ENCODE measurements at places on chromosomes 16 and 17. TPM values are rescaled to one million over a fixed set of nuclear protein-coding genes. Genes with fewer than 3 reads are reported as not detected.

SPATA22 gene
- not detected for total RNA-seq

PPM1E gene
- 0.07 TPM for total RNA-seq

TK2 gene
- 2.7 TPM for total RNA-seq

PRR15L gene
- not detected for total RNA-seq

DNA sequence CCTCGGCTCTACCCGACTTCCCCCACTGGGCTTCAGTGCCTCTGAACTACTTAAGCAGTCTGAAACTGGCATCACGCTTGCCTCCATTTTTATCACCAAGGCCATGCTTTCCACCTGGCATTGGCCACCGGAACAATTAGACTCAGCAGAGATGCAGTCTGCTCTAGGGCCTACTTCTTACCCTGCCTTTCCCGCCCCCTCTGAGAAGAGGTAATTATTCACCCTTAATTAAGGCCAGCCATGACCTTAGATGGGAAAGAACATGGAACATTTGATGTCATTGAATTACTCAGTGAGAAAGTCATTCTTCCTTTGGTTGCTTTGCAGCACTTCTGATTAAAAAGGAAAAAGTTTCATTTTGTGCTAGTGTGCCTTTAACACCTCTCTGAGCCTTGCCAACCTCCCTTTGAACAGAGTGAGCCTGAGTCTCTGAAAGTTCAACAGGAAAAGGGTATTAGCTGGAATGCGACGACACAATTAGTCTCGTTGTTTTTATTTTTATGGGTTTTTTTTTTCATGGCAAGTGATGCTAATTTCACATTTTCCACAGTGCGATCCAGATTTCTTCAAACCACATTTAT, 60.9 kb upstream of the TNRC6A start:
- DNase-seq = peak; percentile 78

DNA sequence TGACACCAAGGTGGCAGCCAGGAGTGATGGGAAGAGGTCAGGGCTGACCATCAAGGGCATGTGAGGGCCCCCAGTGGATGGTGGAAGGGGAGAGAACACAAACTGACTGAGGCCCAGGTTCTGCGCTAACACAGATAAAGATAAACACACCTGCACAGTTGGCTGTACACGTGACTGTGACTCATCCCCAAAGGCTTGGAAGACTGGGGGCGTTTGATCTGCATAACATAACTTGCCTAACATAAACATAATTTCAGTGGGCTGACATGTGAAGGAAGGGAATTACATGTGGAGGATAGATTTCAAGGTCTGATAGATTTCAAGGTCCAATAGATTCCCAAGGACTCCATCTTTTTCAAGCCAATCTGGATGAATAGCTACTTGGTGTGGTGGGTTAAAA, 100.9 kb upstream of the TNRC6C start:
- DNase-seq = no peak

DNA sequence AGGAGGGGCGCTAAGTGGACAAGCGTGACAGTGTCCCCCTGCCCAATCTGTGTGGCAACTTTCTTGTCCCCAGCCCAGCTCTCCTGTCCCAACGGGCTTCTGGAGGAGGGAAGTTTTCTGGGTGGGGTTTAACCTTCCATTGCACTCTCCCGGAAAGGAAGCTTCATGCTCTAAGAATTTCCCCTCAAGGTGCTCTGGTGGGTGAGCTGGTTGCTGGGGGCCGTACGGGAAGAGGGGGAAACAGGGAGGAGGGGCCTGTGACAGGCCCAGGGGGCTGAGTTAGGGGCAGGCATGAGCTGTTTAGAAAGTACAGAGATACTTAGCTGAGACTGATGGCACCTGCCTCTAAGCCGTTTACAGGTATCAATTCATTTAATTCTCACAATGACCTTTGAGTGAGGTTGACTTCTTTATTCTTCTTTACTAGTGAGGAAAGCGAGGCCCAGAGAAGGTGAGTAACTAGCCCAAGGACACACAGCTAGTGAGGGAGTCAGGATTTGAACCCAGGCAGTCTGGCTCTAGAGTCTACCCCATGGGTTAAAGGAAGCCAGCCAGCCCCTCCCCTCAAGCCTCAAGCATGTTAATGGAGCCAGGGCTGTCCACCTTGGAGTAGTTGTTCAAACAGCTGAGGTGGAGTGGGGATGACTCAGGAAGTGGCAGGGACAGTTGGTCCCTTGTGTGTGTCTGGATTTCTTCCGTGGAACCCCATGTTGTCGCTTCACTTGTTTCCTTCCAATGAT, 18.9 kb downstream of the ADGRG1 start:
- no peak for DNase-seq

GRCh38 chr16:58820411-58820810, 86.3 kb upstream of the GOT2 start:
- DNase-seq = no peak

DNA sequence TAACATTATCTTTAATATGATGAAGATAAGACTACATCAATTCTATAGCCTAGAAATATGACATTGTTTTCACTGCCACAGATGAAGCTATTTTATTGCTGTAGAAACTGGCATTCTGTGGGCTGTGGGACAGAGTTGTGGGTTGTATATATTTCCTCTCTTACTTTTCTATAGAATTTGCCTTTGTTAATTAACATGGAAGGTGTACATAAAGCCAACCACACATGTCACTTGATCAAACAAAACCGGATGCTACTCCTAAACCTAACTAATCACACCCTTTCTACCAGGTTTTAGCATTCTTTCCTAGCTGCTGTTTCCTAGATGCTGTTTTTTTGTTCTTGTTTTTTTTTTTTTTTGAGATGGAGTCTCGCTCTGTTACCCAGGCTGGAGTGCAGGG, 81.2 kb upstream of the ATP2A3 start:
- DNase-seq = no peak

DNA sequence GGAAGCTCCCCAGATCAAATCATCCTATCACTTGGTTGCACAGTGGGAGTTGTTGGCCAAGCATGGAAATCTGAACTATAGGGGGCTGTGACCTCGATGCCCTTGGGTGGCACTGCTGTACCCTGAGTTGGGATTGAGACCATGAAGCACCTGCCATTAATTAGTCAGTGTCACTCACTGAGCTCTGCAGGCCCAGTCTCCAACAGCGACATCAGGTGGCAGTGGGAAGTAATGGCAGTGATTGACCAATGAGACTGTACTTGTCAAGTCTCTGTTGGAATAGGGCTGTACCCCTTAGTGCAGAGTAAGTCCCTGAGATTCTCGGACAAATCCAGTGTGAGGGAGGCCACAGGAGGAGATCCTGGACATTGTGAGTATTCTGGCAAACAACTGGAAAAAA, 118.0 kb upstream of the RPL38 start:
- peak; percentile 14 for DNase-seq

DNA sequence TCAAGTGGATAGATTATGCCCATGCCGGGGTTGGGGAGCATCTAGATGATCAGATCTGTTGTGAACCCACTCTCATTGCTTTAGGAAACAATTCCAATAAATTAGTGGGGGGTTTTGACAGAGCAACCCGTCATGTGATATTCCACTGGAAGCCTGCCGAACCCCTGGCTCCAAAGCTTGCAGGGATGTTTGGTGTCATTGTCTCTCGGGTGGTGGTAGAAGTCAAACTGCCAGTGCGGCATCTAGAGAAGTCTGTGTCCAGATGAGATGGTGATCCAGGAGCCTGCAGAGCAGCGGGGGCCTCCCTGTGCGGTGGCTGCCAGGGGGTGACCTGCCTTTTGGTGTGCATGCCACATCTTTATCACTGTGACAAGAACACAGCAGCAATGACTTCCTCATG, 91.7 kb downstream of the SHISA6 start:
- DNase-seq = no peak
